ENCODE measurements at places on chromosomes 6 and 20. TPM values are rescaled to one million over a fixed set of nuclear protein-coding genes. Genes with fewer than 3 reads are reported as not detected.

FAM83B gene
- 0.04 TPM for total RNA-seq

RTEL1 gene
- 21.4 TPM for total RNA-seq

ELOVL4 gene
- total RNA-seq = 0.99 TPM

C20orf144 gene
- total RNA-seq = 0.11 TPM

FAM83D gene
- 57.1 TPM for total RNA-seq

GTSF1L gene
- total RNA-seq = not detected

SLC52A3 gene
- not detected for total RNA-seq

RSPO3 gene
- total RNA-seq = 2.8 TPM

HAO1 gene
- total RNA-seq = 0.07 TPM

FUT9 gene
- total RNA-seq = not detected

SLC22A3 gene
- total RNA-seq = 0.13 TPM

NOX3 gene
- not detected for total RNA-seq

RNF146 gene
- 43.5 TPM for total RNA-seq

RAB44 gene
- total RNA-seq = not detected

FOXQ1 gene
- total RNA-seq = not detected

CAP2 gene
- 15.8 TPM for total RNA-seq

GFRAL gene
- total RNA-seq = not detected

CLIC1 gene
- total RNA-seq = 860 TPM

BPIFB1 gene
- total RNA-seq = not detected

POPDC3 gene
- 2.4 TPM for total RNA-seq

CST1 gene
- total RNA-seq = 0.26 TPM

DLK2 gene
- total RNA-seq = 0.25 TPM

GPX5 gene
- not detected for total RNA-seq

DEFB119 gene
- total RNA-seq = not detected

FAM217A gene
- not detected for total RNA-seq

FAM209B gene
- not detected for total RNA-seq

ADIG gene
- total RNA-seq = not detected

SCRT2 gene
- not detected for total RNA-seq

SMOC2 gene
- not detected for total RNA-seq

ZSCAN16 gene
- total RNA-seq = 13.0 TPM

CAGE1 gene
- total RNA-seq = 0.04 TPM

SLC32A1 gene
- total RNA-seq = not detected

CLVS2 gene
- total RNA-seq = not detected

NKX2-4 gene
- total RNA-seq = not detected

NRSN1 gene
- not detected for total RNA-seq

SRSF3 gene
- 415 TPM for total RNA-seq

BANF2 gene
- total RNA-seq = not detected

TFAP2A gene
- total RNA-seq = 2.1 TPM

PRL gene
- total RNA-seq = not detected

TFAP2D gene
- not detected for total RNA-seq

TNFRSF21 gene
- total RNA-seq = 24.0 TPM

BYSL gene
- 32.7 TPM for total RNA-seq

LAMA5 gene
- 54.0 TPM for total RNA-seq

TREML2 gene
- total RNA-seq = not detected

NTSR1 gene
- 2.2 TPM for total RNA-seq

ADGRF5 gene
- 2.0 TPM for total RNA-seq

ADAT2 gene
- 4.8 TPM for total RNA-seq

PHACTR1 gene
- total RNA-seq = 5.8 TPM

SSTR4 gene
- not detected for total RNA-seq

SALL4 gene
- total RNA-seq = under 0.01 TPM

C20orf141 gene
- total RNA-seq = not detected
